ENCODE measurements at places on chromosomes 5 and 9.

DNA sequence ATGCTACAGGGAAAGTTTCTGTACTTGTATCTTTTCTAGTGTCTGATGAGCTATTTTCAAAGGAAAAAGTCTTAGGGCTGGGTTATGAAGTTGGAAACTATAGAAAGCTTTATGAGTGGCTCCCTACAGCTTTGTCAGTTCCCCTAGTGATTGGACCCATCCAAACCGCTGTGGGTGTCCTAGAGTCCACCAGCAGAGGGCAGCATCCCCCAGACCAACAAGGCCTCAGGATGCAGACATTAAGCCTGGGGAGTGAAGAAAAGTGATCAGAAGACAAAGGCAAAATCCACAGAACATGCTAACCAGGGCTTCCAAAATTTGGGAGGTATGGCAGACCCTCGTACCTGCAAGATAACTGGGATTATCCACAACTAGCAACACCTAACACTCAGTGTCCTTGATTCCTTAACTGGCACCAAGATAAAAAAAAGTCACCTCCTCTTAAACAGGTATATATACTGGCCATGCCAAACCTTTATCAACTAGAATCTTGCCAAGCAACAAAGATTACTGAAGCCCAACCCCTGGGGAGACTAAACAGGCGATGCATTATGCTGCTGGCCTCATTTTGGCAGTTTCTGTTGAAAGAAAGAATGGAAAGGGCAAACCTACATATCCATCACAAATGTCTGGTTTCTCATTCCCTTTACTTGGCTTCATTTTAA is 110.4 kb upstream of the NR5A1 start:
- DNase-seq: peak; percentile 52

DNA sequence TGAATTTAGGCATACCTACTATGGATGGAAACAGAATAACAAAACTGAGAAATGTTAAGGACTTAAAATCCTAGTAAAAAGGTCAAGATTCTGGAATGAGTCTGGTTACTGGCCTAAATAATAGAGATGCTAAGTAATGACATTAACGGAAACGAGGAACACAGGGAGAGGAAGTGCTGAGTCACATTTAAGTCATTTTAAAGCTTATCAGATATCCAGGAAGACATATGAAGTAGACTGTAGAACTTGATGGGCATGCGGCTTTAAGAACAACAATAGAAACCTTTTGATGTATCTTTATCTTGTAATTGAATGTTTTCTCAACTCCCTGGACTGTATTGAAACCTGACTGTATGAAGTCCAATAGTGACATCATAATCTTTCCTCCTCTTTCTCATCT is 1251.4 kb upstream of the CDH6 start:
- DNase-seq: no peak

- no peak for DNase-seq
Observed at GRCh38 chr5:139435676-139436075, 3.6 kb downstream of the DNAJC18 start.

- DNase-seq: no peak
Observed at GRCh38 chr5:100855937-100856430, 47.1 kb downstream of the ST8SIA4 start.

GRCh38 chr5:143554187-143554717 is 150.8 kb upstream of the NR3C1 start:
- no peak for DNase-seq

- no peak for DNase-seq
Observed at GRCh38 chr5:90056911-90057705, 352.4 kb downstream of the CETN3 start.

- no peak for DNase-seq
Observed at GRCh38 chr9:27382308-27382707, 85.4 kb upstream of the EQTN start.

DNA sequence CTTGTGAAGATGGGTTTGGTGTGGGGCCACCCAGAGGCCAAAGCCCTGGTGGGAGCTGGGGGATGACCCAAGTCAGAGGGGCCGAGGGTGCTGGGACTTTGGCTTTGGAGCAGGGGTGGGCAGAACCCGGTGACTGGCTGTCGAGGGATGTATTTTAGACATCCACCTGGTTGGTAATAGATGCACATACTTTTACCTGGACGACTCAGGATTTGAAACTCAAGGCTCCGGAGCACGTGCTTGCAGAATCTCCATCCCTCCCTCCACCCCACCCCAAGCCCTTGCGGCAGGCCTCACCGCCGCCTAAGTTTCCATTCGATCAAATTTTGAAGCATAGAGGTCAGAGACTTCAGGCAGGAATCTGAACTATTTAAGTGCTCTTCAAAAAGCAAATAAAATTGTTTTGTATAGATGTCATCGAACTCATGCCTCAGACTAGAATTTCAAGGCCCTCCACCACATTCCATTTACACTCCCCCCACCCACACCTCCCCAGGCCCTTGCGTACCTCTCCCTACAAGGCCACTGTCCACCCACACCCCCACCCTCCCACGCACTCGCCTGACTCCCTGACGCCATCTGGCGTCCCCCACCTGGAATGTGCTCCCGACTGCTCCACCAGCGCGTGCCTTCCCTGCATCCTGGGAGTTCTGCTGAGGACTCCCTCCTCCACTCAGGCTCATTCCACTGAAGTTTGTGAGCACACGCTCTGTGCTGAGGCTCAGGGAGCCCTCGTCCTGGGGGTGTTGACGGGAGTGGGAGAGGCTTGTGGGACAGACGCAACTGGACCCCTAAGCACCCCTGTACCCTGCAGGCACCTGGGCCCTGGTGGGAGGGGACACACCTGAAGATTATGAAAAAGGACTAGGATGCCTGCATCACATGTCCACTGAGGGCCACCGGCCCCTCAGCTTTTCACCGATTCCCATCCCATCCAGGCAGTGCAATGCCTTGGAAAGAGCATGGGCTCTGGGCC is 56.4 kb upstream of the RPL26L1 start:
- DNase-seq: no peak

DNA sequence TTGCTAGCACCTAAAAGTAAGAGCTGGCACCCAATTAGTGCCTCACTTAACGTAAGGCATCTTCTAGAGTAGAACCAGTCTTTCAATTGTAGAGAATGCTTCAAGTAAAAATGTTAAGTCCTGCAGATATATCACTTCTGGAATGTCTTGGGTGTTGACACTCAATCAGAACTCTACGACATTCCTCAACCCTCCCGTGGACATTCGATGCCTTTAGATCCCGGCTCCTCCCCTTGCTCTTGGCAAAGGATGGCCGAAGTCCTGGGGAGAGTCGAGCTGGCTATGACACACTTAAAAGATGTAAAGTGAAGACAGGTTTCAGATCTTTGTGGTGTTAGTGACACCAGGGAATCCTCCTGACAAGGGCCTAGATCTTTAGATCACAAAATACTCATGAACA is 87.5 kb upstream of the ERCC6L2 start:
- no peak for DNase-seq
